ENCODE measurements at places on chromosomes 2 and 18.

DNA sequence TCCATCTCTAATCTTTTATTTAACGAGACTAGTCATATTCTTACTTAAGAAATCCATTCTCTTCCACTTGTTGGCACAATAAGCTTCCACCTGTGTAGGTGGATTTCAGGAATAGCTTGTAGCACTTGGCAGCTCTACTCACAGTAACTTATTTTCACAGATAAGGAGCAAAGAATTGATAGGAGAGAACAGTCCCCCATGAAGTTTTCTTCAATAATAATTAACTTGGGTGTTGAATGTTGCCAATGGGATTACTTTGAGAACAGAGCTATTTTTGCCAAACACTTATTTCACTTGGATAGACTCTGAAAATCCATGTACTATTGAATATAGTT, 1388.6 kb upstream of the PIK3C3 start:
- DNase-seq: no peak

GRCh38 chr2:206218796-206219499, 55.5 kb upstream of the ZDBF2 start:
- DNase-seq: no peak

GRCh38 chr2:160029270-160029628, 33.2 kb downstream of the PLA2R1 start:
- DNase-seq: no peak

DNA sequence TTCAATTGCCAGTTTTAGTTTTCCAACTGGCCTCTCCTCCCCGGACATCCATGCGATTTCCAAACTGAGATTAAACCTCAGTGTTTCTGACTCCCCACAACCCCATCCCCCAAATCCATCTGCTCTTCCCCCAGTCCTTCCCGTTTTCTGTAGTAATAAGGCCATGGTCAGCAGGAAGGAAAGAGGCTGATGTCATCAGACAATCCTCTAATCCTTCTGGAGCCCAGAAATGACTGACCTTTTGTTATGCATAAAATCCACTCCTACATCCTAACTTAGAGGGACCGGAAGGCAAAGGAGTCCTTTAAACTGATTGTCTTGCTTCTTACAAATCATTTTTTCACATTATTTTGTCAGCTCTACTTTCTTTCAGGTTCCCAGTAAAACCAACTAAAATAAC, 155.8 kb downstream of the INO80D start:
- DNase-seq: peak; percentile 91

DNA sequence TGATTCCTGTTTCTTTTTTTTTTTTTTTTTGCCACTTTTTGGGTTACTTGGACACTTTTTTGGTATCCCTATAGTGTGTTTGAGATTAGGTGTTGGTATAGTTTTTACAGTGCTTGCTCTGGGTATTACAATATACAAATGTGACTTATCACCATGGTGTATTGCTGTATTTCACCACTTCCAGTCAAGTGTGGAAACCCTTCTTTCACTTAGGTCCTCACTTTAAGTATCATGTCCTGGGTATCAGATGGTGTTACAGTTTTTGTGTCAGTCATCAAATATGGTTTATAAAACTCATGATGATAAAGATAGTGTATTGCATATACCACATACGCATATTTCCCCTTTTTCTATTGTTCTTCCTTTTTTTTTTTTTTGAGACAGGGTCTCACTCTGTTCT, 1.8 kb downstream of the ATP9B start:
- DNase-seq: no peak

GRCh38 chr2:74548900-74549826, 4.6 kb downstream of the LOXL3 start:
- DNase-seq: no peak

- DNase-seq: peak; percentile 84
Observed at GRCh38 chr2:238263204-238264071, 23.6 kb upstream of the HES6 start.

DNA sequence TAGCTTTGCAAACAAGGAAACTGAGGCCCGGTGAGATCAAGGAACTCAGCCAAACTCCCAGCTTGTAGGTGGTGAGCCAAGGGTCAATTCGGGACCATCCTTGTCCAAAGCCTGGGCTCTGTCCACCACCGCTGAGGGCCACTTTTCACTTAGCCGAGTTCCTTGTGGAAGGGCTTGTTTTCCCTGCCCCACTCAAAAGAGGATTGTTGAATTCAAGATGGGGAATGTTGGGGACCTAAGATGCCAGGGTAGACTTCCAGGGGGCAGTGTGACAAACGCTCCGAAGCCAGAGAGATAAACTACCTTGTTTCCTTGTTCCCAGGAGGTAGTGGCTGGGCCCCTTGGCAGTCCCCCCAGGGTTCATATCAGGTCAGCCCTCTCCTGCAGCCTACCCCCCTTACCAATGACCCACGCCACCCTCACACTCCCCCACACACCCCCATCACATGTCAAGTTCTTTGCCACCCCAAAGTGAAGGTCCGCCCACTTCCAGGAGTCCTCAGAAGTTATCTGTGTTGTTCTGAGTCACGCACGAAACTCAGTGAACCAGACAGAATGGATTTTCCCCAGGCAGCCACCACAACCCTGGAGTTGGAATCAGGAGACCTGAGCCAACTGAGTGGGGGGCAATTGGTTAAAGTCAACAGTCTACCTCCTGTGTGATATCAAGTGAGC, 10.3 kb upstream of the ATOH8 start:
- DNase-seq: no peak

GRCh38 chr2:111952871-111953452, 54.6 kb downstream of the MERTK start:
- no peak for DNase-seq

- DNase-seq: no peak
Observed at GRCh38 chr2:6995391-6996097, 78.3 kb downstream of the RNF144A start.

DNA sequence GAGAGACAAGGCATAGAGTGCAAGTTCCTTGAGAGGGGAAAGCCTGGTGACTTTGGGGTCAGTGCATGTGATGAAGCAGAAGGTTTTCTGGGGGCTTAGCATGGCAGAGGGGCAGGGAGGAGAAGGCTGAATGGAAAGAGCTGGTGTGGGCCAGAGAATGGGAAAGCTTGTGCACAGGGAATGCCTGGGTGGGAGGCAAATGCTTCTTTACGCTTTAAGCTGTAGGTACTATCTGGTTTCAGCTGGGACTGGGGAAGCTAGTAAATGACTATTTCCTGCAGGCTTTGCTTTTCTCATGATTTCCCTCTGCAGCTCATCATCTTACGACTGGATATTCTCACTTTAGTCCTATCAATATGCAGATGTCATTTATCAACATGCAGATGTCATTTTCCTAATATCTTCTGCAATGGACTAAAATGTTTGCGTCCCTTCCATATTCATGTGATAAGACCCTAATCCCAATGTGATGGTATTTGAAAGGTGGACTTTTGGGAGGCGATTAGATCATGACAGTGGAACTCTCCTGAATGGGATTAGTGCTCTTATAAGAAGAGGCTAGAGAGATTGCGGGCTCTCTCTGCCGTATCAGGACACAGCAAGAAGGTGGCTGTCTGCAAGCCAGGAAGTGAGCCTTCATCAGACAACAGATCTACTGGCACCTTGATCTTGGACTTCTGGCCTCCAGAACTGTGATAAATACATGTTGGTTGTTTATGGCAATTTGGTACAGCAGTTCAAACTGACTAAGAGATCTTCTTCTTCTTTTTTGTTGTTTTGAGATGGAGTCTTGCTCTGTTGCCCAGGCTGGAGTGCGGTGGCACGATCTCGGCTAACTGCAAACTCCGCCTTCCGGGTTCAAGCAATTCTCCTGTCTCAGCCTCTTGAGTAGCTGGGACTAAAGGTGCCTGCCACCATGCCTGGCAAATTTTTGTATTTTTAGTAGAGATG, 50.1 kb downstream of the MYCN start:
- DNase-seq: no peak

GRCh38 chr2:58764338-58765104, 523.4 kb upstream of the FANCL start:
- no peak for DNase-seq

GRCh38 chr2:236568922-236569572, 578 bp upstream of the ACKR3 start:
- DNase-seq: peak; percentile 10

GRCh38 chr2:197838036-197838435, 33.6 kb downstream of the PLCL1 start:
- peak; percentile 69 for DNase-seq

GRCh38 chr2:21042958-21043743, 722 bp downstream of the APOB start:
- DNase-seq: peak; percentile 68

- DNase-seq: peak; percentile 75
Observed at GRCh38 chr2:213251618-213252017, 32.6 kb upstream of the SPAG16 start.

DNA sequence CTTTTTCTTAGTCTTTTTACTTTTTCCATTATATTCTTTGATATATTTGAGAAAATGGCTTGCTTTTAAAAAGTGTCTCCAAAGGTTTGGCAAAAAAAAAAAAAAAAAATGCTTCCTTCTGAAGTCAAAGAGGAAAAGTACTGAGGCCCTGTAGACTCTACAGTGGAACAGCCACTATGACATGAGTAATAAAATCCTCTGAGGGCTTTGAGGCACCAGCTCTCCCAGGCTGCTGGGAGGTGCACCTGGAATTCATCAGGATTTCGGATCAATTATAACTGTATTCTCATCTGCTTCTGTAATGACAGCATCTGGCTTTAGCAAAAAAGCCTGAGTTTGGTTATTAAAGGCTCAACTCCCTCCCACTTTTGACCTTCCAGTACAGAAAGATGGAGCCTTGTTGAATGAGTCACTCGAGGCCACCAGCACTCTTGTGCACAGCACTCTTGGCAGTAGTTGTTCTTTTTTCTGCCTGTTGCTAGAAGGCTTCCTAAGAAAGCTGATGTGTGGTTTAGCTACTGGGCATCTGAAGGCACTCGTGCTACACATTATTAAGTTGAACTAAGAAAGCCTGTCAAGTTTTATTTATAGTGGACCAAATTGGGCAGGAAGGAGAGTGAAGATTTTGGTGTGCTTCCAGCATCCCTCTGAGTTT, 131.3 kb downstream of the PRPF40A start:
- DNase-seq: peak; percentile 36

DNA sequence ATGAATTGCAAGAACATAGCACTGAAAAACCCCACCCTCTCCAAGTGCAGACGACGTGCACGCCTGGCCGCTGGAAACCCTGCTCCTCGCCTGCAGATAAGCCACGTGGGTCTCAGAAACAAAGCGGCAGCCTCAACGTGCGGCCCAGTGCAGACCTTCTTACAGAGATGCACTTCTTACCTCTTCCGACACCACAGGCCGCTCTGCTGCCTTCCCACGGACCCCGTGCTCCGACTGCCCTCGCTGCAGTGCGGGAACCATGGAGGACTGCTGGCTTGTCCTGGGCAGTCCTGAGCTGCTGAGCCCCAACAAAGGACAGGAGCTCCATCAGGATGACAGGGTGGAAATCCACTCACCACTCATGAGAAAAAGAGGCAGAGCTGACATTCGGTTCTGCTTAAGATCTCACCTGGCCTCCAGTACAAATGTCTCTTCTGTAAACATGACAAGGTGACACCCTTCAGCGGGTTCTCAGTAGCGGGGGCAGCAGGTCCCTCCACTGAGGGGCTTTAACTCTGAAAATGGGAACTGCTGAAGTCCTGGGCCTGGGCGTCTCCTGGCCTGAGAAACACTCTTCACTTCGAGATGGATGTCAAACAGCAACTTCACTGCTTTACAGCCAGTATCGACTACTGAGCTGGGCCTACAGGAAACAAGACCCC, 6.2 kb downstream of the COPS9 start:
- no peak for DNase-seq

GRCh38 chr18:13369756-13370510, 151.4 kb downstream of the LDLRAD4 start:
- no peak for DNase-seq

GRCh38 chr2:24768013-24768412, 25.2 kb downstream of the PTRHD1 start:
- DNase-seq: no peak

DNA sequence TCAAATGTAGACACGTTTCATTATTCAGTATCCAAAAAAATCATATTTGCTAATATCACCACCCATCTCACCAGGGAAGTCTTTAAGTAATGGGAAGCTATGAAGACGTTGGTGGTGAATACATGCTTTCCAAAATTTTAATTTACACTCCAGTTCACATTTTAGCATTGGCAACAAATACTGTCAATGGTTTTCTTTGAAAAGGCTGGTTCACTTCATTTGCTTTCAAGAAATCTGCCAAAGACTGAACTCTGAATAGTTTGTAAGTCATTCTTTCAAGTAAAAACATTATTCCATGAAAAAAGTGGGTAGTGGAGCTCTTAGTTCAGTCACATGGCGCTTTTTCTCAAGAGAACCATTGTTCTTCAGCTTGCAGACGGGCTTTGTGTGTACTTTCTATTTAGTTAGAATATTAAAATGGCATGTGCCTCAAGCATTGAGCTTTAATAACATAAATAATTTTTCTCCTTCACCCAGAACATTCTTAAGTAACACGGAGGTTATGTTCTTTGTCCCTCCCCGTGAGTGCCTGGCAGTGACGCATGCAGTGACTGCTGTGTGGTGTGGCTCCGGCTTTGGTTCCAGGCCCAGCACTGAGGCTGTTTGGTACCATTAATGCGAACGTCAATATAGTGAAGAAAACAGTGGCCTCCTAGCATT, 300.0 kb upstream of the HDAC4 start:
- no peak for DNase-seq

- DNase-seq: no peak
Observed at GRCh38 chr2:23363831-23364230, 21.1 kb upstream of the KLHL29 start.

DNA sequence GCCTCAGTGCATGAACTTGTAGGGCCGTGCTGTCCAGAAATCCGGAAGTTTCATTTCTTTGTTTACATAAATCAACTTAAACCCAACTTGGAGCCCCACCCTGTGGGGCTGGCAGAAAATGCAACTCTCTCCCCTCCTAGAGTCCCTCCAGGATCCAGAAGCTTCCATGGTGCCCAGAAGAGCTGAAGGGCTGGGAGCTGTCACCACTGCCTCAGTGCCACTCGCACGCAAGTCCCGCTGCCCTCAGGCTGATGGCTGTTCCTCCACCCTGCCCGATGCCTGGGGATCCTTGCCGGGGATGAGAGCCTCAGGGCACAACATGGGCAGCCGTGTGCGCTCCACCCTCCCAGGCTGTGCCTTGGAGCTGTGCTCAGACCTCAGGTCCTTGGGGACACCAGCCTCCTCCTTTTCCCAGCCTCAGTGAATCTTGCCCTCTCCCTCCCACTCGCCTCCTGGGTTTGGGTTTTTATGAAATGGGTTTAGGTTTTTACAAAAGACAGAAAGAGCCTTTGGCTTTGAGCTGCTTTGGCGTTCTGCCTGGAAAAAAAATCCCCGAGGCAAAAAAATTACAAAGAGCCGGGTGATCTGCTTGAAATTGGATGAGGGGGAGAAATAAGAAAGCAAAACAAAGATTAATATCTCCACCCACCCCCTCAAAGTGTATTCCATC, 155.2 kb downstream of the TWIST2 start:
- DNase-seq: no peak

DNA sequence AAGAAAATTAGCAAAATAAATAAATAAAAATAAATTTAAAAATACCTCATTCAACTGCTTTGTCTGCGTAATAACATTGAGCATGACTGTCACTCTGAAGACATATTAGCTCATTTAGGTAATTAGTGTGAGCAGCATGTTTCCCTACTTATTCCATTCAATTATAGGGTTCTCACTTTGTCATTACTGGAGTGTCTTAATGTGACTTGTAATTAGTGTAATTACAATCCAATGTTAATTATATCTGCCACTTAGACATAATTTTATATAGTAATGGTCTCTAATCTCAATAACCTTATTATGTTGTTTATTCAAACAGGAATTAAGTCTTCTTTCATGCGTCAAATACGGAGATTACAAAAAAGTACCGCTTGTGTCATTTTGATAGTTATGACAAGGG, 893.9 kb upstream of the ACVR2A start:
- no peak for DNase-seq

Data from kidney capillary endothelial cell (primary cell).